ENCODE measurements at places on chromosomes 1 and 21. TPM values are rescaled to one million over a fixed set of nuclear protein-coding genes. Genes with fewer than 3 reads are reported as not detected.

DNA sequence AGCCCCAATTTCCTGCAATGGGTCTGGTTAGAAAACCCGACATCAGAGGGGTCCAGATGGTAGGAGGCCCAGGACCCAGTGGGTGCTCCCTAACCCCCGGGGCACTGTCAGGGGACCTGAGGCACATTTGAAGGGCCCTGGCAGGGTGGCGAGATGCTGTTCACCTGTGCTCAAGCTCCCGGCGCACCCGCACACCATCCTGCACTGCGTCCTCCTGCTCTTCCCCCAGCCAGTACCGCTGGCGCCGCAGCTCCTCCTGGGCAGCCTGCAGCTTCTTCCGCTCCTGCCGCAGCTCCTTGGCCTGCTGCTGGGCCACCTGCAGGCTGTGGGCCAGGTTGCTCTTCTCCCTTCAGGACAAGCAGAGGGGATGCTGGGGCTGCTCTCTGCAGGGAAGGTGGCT is 36.0 kb downstream of the RNU1-1 start:
- DNase-seq = no peak

GRCh38 chr1:113207019-113207418 is 134.0 kb downstream of the LRIG2 start:
- no peak for DNase-seq

DNA sequence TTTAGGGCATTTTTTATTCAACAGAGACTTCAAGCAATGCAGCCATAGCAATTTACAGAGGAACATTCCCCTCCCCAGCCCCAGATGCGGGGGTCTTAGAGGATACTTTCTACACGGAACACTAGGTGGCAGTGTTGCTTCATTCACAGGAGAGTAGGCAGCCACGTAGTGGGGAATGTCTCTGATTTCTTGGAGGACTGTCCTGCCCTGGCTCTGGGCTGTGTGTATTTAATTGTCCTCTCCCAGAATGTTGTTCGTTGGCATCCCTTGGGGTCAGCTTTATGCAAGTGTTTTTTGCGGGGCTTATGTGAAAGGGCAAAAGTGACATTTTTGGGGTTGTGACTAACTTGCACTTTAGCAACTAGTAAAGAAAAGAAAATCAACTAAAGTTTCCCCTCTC is 96.9 kb downstream of the PAPPA2 start:
- peak; percentile 21 for DNase-seq

- DNase-seq = no peak
Measured at GRCh38 chr1:98260839-98261238, 340.0 kb upstream of the DPYD start.

- DNase-seq = no peak
Measured at GRCh38 chr1:4709641-4710040, 55.2 kb downstream of the AJAP1 start.

DNA sequence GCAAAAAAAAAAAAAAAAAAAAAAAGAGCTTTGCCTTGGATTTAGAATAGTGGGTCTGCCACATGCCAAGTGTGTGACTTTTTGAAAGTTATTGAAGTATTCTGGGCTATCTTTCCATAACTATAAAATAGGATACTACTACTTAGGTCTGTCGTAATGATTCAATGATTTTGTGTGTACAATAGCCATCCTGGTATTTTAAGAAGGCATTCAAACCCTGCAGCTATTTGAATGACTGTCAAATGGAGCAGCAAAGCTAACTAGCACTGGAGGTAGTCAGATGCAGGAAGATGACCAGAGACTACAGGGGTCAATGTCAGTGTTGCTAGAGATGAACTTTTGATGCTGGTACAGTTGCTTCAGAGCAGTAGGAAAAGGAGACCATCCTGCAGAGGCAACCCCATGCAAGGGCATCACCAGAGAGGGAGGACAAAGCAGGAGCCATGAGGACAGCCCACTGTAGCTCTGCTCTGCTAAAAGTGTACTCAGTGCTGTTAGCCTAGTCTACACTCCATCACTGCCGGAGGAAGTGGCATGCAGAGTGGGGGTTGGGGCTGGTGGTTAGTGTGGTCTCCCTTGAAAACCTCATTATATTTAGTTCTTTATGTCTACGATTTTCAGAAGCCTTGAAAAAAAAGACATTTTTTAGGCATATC is 29.0 kb downstream of the DUSP10 start:
- DNase-seq = peak; percentile 64

DNA sequence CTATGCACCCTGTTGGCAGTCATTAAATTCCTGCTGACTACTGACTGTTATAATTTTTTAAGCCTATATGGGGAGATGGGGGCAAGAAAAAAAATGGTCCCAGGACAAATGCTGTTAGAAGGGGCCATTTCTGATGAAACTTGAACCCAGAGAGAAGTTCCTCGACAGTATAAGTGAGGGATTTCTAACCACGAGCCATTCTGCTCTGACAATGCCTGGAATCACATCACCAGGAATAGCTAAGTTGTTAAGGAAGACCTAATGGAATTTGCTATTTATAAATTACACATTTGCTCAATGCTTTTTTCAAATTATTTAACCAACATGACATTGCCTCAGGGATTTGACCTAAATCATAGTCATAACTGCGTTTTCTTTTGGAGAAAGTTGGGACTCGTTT is 55.2 kb downstream of the LHX9 start:
- no peak for DNase-seq

DNA sequence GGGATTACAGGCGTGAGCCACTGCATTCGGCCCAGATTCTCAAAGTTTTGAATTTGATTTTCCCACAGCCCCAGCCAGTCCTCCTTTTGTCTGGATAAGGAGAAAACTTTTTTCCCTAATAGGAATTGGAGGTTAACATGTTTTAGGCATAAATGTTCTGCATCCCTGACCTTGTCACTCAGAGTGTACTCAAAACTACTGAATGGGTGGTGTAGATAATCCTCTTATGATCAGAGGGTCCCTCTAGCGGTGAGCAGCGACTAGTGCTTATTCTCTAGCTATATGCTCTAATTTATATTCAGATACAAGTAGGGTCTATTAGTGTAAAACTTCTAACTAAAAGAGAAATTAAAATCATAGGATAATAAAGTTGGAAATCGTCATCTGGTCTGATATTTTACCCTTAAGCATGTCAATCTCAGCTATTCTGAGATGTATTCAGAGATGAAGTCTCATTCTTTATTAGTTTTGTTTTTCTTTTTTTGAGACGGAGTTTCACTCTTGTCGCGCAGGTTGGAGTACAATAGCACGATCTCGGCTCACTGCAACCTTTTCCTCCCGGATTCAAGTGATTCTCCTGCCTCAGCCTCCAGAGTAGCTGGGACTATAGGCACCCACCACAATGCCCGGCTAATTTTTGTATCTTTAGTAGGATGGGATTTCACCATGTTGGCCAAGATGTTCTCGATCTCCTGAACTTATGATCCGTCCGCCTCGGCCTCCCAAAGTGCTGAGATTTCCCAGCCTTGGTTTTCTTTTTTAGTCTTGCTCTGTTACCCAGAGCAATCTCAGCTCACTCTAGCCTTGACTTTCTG is 2.7 kb upstream of the PSMD4 start:
- peak; percentile 66 for DNase-seq

GRCh38 chr1:100629391-100629790 is 90.2 kb upstream of the VCAM1 start:
- no peak for DNase-seq

GRCh38 chr1:153506831-153507413 is 28.9 kb downstream of the S100A6 start:
- DNase-seq = peak; percentile 67

DNA sequence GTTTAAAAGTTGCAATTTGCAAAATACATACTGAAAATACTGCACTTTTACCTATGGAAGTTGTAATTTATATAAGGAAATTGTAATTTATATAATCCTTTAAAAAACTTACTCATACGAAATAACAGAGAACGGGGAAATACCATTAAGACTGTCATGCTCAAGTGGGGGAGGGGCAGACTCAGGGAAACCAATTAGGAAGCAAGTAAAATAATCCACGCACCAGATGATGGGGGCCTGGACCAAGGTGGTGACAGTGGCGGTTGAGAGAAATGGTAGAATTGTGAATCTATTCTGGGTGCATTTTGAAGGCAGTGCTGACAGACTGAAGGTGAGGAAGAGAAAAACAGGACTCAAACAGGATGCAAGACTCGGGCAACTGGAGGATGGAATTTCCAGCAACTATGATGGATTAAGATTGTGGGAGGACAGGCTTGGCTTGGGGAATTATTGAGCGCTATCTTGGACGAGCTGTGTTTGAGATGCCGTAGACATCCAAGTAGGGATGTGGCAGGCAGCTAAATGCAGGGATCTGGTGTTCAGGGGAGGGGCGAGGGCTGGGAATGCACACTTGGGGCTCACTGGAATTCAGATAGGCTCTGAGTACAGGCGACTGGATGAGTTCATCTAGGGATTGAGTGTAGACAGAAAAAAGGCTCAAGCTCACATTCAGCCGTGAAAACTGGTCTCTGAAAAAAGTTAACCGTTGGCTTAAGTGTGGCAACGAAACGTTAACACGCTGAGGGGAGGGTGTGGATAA is 977 bp downstream of the LCA5L start:
- no peak for DNase-seq

GRCh38 chr1:97308131-97308530 is 586.5 kb downstream of the PTBP2 start:
- DNase-seq = no peak

DNA sequence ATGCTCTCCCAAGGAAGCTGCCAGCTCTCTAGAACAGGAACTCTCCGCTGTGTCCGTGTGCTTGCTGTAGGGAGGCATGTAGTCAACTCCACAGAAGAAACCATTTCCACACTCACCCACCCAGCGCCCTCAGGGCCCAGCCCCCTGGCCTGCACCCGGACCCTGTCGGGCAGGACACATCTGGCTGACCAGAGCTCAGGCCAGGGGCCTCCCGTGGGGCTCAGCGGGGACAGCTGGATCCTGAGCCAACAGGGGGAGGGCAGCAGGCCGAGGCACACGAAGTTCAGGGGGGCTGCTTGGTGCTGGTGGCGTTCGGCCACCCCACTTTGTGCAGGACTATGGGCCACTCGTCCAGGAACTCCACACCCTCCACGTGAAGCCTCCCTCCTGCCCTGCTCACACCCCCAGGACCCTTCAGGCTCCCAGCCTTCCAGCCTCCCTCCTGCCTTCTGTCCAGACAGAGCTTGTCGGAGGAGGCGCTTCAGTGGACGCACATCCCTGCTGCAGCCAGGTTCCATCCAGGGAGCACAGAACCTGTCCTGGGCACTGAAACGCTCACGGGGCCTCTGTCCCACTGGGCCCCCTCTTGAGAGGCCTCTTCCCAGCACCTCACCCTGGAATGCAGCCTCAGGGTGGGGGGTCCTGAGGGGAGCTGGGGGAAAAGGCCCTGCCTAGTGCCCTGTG is 15.0 kb upstream of the FAAP20 start:
- no peak for DNase-seq

GRCh38 chr1:119327094-119327449 is 41.5 kb upstream of the HAO2 start:
- DNase-seq = no peak

GRCh38 chr1:175035865-175036264 is 12.6 kb upstream of the MRPS14 start:
- no peak for DNase-seq

DNA sequence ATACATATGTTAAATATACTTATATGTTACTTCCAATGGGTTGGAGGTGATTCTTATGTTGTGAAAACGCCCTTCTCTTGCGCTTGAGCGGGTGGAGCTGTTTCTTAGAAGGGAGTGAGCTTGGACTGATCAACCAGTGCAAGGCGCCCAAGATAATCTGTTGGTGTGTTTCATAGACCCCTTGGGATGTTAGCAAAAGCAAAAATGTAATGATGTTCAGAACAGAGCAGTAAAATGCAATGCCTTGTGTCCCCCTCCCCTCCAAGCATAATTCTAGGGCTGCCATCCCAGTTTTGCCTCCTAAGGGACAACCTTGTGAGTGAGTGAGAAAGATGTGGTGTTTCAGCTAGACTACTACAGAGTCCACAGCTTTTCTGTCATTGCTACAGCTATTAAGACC is 6.2 kb upstream of the CD34 start:
- no peak for DNase-seq

- DNase-seq = no peak
Measured at GRCh38 chr21:27333096-27333495, 366.2 kb upstream of the ADAMTS5 start.

- DNase-seq = no peak
Measured at GRCh38 chr1:195965036-195965435, 643.2 kb downstream of the KCNT2 start.

GRCh38 chr1:53025034-53025768 is 36.8 kb upstream of the PODN start:
- DNase-seq = peak; percentile 39

GRCh38 chr1:53663529-53664300 is 75.2 kb downstream of the GLIS1 start:
- no peak for DNase-seq

DNA sequence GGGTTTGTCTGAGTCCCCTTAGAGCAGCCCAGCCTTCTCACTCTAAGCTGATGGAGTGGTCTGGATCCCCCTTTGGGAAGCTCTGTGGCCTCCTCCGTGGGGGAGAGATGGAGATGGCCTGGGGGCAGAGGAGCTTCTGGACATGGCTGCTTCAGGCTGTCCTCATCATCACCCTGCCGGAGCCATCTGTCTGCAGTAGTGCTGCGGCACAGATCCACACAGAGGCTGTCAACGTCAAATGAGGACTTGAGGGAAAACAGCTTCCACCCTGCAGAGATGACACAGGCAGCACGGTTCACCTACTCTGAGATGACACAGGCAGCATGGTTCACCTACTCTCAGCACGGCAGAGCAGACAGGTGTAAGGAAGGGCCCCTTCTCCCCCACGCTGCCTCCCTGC is 134.3 kb downstream of the IGSF21 start:
- DNase-seq = no peak

- DNase-seq = no peak
Measured at GRCh38 chr1:160166166-160166868, 14.9 kb downstream of the ATP1A4 start.

GRCh38 chr1:1038694-1039093 is 18.8 kb downstream of the AGRN start:
- no peak for DNase-seq

- peak; percentile 30 for DNase-seq
Measured at GRCh38 chr1:156860113-156860627, 495 bp upstream of the NTRK1 start.

- DNase-seq = no peak
Measured at GRCh38 chr1:21937034-21937371, at the start of gene HSPG2. Gene HSPG2, minus strand, starts transcription at chr1:21937310. Its CDS starts 93 bp downstream, at chr1:21937217.

IL24 gene
- total RNA-seq = not detected

CFAP126 gene
- not detected for total RNA-seq

BARHL2 gene
- total RNA-seq = not detected

IL19 gene
- total RNA-seq = not detected

TMEM81 gene
- 2.9 TPM for total RNA-seq

BACE2 gene
- total RNA-seq = 38.5 TPM

CLCN6 gene
- 45.6 TPM for total RNA-seq

GBP5 gene
- total RNA-seq = not detected

SEC22B gene
- 27.8 TPM for total RNA-seq

GALE gene
- total RNA-seq = 153 TPM

CFHR2 gene
- not detected for total RNA-seq

SPATA45 gene
- not detected for total RNA-seq

ZNF593OS gene
- not detected for total RNA-seq

TDRD10 gene
- total RNA-seq = 0.96 TPM

A3GALT2 gene
- not detected for total RNA-seq

SF3B4 gene
- total RNA-seq = 32.4 TPM
